ENCODE measurements at places on chromosomes 16 and 17.

DNA sequence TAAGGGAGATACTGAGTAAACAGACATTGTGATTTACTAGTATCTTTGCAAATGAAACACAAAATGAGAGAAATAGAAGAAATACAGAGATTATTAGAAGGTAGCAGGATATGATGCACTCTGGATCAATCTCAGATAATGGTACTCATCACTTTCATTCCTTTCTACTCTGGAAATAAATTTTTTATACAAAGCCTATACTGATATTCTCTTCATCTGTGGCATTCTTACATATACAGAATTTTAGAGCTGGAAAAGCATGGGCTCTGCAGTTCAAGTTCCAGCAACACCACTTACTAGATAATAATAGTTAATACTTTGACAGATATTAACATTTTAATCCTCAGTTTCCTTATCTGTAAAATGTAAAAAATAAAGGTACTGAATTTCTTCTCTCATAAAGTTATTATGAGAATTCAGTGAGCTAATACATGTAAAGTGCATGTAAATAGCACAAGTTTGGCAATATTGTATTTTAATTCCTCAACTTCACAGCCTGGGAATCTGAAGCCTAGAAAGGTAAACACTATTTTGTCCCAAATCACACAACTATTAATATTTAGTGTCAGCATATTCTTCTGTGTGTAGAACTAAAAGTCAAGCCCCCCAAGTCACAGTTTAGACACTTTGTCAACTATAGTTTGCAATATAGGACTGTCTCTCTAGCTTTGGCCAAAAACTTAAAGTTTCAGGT is 6.5 kb downstream of the RNF43 start:
- no peak for DNase-seq

DNA sequence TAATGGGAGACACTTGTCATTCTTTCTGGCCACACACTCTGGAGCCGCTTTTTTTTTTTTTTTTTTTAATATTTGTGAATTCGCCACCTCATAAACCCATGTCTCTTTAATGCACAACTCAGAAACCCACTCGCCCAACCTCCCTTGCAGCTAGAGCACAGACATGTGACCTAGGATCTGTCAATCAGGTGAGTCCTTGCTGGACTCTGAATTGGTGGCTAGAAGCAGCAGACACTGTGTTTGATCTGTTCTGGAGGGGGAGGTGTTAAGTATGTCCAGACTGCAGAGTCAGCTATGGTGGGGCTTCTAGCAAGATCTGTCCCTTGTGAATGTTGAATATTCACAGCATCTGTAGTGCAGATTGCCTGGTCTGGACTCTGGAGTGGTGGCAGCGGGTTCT is 112.1 kb downstream of the PRKCB start:
- DNase-seq, result no peak

DNA sequence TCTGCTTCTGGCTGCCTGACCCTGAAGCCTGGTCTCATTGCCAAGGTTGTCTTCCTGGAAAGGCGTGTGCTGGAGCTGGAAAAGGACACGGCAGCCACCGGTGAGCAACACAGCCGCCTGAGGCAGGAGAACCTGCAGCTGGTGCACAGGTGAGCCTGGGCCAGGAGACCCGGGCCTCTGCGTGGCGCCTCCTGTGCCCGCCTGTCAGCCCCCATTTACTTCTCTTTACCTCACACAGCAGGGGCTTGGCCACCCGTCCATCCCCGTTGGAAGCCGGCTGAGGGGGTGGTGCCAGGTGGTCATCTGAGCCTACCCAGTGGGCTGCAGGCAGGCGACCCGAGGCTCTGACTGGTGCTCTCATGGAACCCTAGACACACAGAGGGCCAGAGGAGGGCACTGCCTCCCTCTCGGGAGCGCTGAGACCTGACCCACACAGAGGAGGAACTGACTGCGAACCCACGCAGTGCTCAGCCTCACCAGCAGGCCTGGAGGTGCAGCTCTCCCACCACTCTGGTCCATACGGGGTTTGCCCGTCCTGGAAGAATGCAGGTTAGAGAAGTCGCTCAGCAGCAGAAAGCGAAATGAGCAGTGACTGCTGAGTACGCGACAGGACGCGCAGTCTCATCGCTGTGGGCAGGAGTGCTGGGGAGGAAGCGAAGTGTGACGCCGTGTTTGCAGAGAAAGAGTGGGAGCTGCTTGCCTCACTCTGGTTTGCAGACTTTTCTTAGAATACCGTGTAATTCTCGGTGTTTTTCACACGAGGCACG is 21.9 kb upstream of the CAPN15 start:
- no peak for DNase-seq

DNA sequence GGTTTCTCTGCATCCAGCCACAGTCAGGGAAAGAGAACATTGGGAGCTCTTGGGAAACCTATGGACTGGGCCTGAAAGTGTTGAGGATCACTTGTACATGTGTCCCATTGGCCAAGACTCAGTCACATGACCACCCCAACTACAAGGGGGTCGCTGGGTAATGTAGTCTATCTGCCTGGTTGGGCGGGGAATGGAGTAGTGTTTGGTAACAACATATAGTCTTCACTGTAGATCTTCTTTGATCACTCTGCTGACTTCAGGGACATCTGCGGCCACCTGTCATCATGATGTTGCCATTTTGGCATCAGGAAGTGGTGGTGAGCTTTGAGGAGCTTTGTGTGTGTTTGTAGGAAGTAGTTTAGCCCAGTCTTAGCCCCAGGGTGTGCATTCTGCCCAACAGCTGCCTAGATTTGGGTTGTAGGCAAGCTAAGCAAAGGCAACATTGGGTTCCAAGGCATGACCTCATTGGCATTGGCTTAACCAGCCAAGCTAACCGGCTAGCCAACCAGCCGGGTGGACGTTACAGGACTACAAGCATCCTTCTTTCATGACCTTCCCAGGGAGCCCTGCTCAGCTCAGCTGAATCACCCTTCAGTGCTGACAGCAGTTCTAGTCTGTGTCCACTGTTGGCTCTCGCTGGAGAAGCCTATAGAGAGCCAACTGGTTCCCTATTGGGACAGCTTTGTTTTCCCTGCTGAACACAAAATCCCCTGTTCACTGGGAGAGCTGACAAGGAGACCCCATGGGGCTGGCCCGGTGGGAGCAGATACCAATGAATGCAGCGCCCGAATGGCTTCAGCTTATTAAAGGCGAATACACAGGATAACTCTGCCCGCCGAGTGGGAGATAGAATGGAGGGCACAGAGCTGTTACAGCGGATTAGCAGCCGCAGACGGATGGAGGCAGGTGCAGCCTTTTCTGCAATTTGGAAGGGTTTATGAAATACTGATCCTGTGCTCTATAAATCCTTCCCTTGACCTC is 178.6 kb downstream of the NTN1 start:
- DNase-seq, result no peak

GRCh38 chr17:64335486-64335885 is 55.2 kb downstream of the PECAM1 start:
- no peak for DNase-seq

DNA sequence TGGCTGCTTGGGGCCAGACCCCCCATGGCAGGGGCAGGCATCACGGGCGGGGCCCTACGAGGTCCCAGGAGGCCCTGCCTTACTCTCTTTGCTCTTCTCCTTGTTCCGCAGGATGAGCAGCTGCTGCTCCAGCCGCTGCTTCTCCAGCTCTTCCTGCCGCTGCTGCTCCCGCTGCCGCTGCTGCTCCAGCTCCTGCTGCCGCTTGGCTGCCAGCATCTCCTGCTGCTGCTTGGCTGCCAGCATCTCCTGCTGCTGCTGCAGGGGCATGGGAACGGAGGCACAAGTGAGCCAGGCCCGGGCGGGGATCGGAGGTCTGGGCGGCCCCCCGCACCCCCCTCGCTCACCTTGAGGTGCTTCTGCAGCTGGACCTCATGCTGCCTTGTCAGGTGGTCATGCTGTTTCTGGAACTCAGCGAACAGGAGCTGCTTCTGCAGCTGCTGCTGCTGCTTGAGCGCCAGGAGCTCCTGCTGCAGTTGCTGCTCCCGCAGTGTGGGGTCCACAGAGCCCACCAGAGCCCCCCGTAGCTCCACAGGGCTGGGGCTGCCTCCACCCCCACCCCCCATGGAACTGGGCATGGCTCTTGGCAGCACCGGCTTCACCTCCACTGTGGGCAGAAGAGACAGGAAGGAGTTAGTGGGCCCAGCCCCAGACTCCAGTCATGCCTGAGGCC is 22.8 kb downstream of the G6PC3 start:
- no peak for DNase-seq

GRCh38 chr17:64174686-64175456 is 44.9 kb upstream of the ERN1 start:
- DNase-seq, result peak; percentile 42

DNA sequence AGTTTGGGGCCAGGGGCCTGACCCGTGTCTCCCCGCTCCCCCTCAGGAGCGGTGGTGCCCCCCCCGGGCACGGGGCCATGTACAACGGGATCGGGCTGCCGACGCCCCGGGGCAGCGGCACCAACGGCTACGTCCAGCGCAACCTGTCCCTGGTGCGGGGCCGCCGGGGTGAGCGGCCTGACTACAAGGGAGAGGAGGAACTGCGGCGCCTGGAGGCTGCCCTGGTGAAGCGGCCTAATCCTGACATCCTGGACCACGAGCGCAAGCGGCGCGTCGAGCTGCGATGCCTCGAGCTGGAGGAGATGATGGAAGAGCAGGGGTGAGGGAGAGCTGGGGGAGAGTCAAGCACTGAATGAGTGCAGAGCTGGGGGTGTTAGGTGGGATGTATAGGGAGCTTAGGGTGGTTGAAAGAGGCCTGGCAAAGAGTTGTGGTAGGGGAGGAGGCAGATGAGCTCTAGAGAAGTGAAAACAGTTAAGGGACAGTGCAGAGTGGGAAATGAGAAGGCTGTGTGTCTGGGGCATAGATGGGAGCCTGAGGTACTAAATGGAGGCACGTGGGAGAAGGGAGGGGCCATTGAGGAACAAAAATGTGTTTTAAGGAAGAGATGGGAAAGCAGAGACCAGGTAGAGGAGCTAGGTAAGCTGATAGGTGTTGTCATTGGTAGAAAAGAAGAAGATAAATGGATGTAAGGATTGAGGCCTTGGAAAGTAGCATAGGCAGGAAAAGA is 4.0 kb downstream of the SRRM2 start:
- DNase-seq, result no peak

- DNase-seq, result no peak
Measured at GRCh38 chr16:88730632-88731607, 24.6 kb downstream of the CTU2 start.

- no peak for DNase-seq
Measured at GRCh38 chr16:51629576-51629975, 478.5 kb upstream of the SALL1 start.

- DNase-seq, result no peak
Measured at GRCh38 chr16:53692146-53692545, 11.5 kb downstream of the RPGRIP1L start.

GRCh38 chr17:75754378-75755204 is 10.4 kb downstream of the GALK1 start:
- DNase-seq, result no peak

DNA sequence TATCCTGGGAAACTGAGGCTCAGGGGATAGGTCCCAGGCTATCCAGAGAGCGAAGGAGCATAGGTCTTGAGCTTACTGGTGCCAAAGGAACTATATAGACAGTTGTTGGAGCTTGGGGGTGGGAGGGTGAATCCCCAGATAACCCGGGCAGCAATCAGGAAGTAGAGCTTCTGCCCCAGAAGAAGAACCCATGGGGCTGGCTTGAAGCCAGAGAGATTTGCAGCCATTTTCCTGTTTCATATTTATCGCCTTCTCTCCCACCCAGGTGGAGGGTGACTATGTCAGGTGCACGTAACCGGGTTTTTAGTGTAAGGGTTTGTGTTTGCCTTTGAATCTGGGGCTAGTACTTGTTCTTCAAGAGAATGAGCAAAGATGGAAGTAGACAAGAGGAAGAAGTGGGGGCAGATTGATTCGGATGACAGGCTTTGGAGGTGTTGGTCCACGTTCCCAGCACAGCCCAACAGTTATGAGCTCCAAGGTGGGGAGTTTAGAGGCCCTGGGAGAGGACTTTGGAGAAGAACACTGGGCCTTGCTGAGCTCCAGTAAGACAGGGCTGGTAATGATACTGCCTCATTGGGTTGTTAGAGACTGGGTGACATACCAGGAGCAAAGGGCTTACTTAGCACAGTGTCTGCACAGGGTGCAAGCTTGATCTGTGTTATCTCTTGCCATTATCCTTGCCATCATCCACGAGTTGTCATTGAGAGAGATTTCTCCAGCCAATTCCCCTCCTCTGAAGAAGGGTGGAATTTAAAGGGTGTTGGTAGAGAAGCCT is 145.6 kb downstream of the CCDC182 start:
- DNase-seq, result no peak

DNA sequence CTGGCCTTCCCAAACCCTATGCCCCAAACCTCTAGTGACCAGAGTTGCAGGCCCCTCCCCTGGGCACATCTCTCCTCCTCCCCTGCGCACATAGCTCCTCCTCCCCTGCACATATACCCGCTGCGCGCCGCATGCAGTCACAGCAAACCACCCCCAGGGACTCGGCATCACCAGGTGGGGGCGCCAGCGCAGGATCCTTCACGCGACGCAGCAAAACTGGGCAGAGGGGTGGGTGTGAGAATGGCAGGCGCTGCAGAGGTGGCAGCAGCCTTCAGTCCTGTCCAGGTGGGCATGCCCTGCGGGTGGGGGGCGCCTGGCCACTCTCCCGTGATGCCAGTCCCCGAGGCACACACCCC is 5.6 kb downstream of the CORO6 start:
- peak; percentile 78 for DNase-seq

DNA sequence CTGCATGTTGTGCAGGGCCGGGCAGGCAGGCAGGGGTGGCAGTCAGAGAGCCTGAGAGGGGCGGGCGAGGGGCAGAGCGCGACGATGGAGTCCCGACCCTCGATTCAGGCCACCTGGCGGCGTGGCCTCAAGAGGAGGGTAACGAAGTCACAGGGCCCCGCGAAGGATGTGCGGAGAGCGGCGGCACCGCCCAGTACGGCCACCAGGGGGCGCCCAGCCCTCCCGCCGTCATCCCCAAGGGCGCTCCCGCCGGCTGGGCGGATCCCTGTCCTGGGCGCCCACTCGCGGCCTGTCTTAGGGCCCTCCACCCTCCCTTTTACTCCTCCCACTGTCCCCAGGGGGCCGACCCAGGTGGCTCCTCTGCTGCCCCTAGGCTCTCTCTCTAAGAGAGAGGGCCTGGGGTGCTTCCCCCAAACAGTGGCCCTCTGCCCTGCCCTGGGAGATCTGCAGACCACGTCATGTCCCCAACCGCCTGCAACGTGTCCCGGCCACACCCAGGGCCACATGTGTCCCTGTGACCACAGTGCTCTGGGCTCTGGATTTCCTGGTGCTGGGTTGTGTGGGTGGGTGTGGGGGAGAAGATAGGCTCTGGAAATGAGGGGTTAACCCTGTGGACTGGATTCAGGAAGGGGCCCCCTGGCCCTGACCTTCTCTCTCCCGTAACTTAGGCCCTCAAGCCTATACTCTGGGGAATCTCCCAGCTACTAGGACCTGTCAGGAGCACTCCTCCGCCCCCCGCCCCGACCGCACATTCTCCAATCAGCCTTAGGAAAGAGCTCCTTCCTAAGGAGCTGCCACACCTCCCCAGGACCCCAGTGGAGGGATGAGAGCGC is 5.9 kb downstream of the DPEP2 start:
- DNase-seq, result peak; percentile 95

DNA sequence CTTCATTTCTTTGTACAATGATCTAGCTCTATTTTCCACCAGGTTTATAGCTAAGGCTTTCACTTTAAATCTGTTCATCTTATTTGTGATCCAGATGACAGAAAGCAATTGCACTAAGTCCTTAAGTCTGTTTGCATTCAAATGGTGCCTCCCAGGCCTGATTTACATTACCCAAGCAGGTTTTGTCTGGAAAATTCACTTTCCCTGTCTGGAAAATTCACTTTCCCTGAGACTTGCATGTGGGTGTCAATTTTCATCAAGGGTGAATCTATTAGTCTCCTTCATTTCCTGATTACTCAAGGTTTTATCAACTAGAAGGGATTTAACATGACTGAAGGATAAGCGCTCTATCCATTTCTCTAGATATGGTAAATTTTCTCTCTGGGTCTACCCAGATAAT is 1480.2 kb upstream of the GOT2 start:
- no peak for DNase-seq

- no peak for DNase-seq
Measured at GRCh38 chr16:55638256-55638655, 17.5 kb upstream of the SLC6A2 start.
